ENCODE measurements at places on chromosomes 12 and 14.

DNA sequence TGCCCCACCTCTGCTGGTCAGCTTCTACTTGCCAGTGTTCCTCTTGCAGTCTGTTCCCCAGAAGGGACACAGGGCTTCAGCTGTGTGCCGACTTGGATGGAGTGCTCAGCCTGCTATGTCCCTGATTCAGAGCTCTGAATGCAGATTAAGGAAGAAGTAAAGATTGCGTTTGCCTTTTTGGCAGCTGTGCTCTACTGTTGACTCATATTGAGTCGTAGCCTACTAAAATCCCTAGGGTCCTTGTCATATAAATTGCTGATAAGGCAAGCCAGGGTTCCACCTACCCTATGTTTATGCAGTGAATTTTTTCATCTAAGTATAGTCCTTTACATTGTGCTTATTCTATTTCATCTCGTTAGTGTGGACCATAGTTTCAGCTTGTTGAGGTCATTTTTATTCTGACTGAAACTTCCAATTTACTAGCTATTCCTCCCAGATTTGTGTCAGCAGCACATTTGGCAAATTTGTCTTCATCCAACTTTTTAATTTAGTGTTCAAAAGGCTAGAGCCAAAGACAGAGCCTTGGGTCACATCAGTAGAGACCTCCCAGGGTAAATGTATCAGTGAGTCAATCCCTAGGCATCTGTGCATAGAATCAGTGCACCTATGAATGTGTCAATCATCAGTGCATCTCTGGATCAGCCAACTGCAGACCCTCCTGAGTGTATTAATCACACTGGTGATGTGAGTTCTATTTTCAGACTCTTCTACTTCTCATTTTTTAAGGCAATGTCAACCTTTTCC lies 31.9 kb downstream of the CACNA1C start:
- no peak for DNase-seq

DNA sequence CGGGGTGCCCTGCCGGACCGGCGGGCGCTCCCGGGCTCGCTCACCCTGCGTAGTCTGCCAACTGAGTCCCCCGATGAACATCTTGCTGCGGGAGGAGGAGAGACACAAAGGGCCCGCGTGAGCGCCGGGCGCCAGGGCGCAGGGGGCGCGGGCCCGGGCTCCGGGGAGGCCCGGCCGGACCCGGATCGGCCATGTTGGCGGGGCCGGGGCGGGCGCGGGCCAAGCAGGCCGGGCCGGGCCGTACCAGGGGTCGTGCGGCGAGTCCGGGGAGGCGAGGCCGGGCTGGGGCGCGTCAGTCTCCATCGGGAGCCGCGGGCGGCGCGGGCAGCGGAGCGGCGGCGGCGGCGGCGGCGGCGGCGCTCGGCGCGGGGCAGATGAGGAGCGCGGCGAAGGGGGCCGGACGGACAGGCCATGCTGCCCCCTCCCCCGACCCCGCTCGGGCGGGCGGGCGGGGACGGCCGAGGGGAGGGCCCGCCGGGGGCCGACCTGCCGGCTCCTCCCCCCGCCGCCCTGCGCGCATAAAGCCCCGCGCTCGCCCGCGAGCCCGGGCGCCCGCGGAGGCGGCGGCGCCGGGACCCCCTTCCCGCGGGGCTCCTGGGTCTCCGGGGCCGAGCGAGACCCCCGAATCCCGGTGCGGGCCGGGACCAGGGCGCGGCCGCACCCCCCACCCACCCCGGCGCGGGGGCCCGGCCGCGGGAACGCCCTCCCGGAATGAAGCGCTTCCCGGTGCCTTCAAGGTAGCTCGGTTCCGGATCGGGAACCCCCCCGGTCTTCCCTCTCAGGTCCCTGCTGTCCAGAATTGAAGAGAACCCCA lies at the start of gene MSI1:
TSS of gene MSI1 (minus strand) at position 376 of the 814 bp plus-strand sequence. CDS start at position 303, 73 bp downstream.
- no peak for DNase-seq

GRCh38 chr12:5809586-5809985 lies 135.5 kb downstream of the ANO2 start:
- DNase-seq = no peak

DNA sequence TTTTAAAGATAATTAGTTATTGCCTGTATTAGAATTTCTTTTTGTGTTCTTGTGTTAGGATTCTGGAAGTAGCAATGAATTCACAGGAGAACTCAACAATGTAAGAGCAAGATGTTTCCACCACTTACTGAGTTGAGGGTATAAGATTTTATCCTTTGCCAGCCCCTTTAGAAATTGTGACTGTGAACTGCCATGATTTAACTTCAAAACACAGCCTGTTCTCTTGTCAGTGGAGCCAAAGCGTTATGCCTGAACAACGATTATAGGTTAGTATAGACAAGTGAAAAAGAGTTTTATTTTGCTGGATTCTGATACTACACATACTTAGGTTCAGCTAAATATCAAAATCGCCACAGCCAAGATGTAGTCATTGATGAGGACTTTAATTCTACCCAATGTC lies 101.6 kb downstream of the CRADD start:
- no peak for DNase-seq

GRCh38 chr12:13258197-13258596 lies 61.7 kb downstream of the EMP1 start:
- DNase-seq = no peak

- DNase-seq = no peak
Measured at GRCh38 chr14:105881021-105881930, 354.9 kb downstream of the TMEM121 start.

DNA sequence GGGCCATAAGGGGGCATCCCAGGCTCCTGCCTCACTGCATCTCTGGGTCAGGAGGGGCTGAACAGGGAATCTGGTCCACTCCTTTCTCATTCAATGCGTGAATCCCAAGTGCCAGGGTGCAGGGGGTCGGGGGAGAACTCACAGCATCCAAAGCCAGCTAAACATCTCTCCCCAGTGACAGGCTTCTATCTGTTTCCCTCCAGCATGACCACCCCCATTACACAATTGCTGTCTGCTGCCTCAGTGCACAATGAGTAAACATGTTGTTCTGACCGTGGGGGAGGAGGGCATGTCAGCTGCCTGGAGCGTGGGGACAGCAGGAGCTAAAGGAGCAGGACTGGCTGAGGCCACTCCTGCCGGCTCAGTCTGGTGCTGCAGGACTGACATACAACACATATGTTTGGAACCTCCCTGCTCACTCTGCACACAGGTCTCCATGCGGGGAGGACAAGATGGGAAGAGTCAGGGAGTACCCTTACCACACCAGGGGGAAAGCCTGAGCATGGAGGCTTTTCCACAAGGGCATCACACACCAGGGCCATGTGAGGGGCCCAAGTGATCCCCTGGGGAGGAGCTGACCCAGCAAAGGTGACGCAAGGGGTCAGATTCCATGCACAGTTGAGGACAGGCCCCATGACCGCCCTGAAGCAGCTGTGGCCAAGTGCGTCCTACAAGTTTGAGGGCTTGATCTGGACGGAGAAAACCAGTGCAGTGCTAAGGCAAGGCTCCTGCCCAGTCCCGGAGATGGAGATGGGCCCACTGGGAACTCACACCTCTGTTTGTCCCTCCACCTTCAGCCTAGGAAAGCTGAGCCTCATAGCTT lies 1.4 kb downstream of the TNS2 start:
- DNase-seq = no peak

GRCh38 chr14:104593241-104593701 lies 11.3 kb downstream of the TMEM179 start:
- no peak for DNase-seq

DNA sequence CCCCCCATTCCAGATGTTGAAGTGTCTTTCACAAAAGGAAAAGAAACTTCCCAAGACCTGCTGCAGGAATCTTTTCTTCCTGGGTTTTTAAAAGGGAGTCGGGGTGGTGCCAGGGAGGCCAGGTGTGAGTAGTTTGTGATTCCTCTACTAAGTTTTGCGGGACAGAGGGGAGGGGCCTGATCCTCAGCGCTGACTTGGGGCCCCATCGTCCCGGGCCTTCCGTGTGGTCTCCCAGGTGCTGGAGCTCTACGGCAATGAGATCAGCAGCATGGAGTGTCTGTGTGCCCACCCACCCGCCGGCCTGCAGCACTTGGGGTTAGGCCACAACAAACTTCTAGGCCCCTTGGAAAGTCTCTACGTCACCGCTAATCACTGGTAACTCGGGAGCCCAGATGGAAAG lies 4.5 kb downstream of the LRRC43 start:
- DNase-seq = no peak

DNA sequence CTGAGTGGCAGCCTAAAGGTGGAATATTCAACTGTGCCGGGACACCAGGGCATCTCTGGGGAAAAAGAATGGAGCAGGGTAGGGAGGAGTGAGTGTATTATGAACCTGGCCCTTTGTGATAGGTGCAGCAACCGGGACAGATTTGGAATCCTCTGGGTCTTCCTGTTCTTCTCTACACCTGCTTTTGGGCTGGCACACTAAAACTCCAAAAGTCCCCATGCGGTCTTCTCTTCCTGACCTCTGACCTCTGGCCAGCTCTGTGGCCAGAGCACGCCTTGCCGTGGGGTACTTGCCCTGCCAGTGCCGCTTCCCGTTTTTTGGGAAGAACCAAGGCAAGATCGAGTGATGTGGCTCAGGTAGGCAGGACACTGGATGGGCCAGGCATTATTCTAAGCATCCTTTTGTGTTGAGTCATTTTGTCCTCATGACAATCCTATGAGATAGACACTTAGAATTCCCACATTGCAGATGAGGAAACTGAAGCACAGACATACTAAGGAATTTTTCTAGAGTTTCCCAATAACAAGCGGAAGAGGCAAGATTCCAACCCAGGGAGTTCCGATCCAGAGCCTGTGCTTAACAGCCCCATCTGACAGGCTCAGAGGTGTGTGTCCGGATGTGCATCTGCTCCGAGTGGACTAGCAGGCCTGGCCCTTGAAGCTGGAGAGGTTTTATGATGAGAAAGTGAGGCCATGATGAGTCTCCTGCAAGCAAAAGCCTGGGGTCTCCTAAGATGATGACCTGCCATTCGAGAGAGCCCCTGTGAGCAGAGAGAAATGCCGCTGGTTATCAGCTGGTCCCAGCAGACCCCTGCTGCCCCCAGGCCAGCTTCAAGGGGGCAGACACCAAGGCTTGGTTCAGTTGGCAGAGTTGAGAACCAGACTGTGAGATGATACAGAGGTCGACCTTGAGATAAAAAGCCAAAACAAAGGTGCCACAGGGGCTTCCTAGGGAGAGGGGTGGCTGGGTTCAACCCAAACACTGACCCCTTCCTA lies 67.9 kb upstream of the ESRRB start:
- DNase-seq = no peak

GRCh38 chr12:96120359-96121100 lies 73.6 kb upstream of the ELK3 start:
- no peak for DNase-seq

GRCh38 chr14:78417532-78417931 lies 247.4 kb downstream of the NRXN3 start:
- DNase-seq = no peak

DNA sequence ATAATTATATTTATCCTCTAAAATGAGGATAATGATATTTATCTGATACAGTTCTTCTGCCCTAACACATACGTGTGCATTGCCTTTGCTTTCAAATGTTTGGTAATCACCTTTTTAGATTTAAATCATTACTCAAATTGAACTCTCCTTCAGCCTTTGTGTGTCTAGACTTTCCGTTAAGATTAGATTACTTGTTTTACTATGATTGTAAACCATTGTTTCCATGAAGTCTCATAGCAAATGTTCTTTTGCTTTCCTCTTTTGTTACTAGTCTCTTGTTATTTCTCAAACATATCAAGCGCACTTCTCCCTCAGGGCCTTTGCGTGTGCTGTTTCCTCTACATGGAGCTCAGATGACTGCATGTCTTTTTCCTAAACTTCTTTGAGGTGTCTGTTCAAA lies 63.7 kb downstream of the ETV6 start:
- no peak for DNase-seq

GRCh38 chr12:68138480-68138879 lies 21.1 kb downstream of the IFNG start:
- peak; percentile 40 for DNase-seq

- DNase-seq = no peak
Measured at GRCh38 chr14:75452324-75452723, 24.5 kb downstream of the JDP2 start.
